ENCODE measurements at places on chromosomes 1 and 21. TPM values are rescaled to one million over a fixed set of nuclear protein-coding genes. Genes with fewer than 3 reads are reported as not detected.

Gene KRTAP10-10
- not detected for total RNA-seq

Gene ALPL
- 0.33 TPM for total RNA-seq

- DNase-seq, result no peak
Observed at GRCh38 chr1:102097451-102097850, 100.7 kb upstream of the OLFM3 start.

DNA sequence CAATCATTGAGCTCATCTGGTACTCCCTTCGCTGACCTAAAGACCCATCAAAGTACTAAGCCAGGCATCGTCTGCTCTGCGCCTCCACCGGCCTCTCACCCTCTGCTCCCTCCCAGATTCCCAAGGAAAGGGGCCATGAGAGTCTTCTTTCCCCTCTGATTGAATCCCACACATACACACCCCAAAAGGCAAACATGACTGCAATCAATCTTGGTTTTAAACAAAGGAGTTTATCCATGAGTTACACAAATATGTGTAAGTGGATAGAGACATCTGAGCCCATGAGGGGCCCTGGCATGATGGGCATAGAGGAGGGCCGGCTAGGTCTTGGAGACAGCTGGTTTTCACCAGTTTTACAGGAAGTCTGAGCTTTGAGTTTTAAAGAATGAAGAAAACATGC lies 50.9 kb downstream of the CAPN2 start:
- DNase-seq, result no peak

GRCh38 chr1:22229379-22229778 lies 86.5 kb upstream of the WNT4 start:
- no peak for DNase-seq

DNA sequence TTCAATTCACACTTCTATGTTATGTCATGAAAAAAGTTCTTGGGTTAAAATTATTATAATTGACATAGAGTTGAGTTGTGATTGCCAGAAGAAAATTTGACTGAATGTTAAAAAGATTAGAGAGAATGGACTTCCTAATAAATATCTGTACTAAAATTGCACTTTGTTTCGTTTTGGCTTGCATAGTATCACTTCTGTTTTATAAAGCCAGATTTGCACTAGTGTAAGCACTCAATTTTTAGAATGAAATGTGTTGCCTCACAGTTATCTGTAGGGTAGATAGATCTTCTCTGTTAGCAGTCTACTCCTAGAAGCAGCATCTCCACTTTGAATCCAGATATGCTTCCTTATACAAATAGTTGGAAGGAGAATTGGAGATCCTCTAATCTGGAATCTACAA lies 95.2 kb upstream of the MPC2 start:
- DNase-seq, result no peak

- DNase-seq, result no peak
Observed at GRCh38 chr21:25550352-25551120, 56.7 kb downstream of the MRPL39 start.
